HEK293T (cell line): ENCODE measurements at places on chromosomes 13 and 19.

- DNase-seq, result no peak
These were observed 44.2 kb upstream of the PSG2 start for GRCh38 chr19:43126720-43127119.

- no peak for DNase-seq
These were observed 11.4 kb upstream of the TSPAN16 start for GRCh38 chr19:11284515-11284914.

DNA sequence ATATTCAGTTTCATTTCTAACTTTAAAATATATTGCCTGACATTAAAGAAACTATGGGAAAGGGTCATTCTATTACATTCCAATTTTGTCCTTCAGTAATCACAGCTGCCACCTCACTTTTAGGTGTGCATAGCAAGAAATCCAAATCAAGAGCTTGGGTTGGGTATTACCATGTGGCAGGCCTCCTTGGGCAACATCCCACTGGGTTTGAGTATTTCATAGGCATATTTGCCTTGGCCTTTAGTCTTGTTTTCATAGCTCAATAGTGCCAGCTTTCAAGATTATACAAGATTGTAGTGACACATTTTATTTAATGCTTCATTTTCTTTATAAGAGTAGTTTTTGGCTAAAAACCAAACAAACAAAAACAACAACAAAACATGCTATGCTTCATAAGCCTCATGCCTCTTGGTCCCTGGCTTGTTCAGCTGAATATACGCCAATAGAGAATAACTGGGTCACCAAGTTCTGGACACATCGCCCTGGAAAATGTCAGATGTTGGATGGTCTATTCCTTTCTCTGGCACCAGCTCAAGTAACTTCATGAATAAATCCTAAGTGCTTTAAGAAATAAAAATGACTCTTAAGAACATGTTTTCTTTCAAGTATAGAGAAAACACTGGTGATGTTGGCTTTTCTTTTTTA is 167.4 kb upstream of the STARD13 start:
- DNase-seq, result no peak

GRCh38 chr13:33490461-33491327 is 205.1 kb upstream of the STARD13 start:
- no peak for DNase-seq

DNA sequence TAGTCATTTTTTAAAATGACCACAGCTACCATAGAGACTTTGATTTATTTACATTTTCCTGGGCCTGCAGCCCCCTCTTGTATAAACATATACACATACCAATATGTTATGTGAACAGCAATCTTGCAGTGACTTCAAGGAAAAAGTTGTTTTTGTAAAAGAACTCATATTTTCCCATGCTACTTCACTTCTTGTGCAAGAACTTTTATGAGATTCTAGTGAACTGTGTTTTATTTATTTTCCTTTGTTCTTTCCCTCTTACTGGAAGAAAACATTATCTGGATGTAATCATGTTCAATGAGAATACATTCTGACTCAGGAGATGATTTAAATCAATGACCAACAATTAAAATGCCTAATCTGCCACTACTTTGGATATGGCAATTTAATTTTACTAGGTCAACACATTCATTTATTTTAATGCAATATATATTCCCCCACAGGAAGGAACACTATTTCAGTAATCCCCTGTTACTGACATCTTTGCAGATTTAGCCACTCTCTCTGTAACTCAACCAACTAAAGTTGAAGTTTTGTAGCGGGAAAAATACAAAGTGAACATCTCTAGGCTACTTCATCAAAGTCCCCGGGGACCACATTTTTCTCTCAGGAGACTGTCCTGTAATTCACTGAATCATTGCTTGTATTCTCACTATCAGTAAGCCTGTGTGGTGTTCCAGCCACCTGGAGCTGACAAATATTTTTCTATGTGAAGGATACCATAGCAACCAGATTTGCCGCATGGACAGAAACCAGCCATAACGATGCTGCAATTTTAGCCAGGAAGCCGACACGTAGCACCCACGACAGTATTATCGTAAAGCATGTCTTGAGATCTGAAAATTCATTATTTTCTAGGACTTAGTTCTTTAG is 90.5 kb downstream of the STARD13 start:
- peak; percentile 43 for DNase-seq
